ENCODE measurements at places on chromosomes 1 and 21.

DNA sequence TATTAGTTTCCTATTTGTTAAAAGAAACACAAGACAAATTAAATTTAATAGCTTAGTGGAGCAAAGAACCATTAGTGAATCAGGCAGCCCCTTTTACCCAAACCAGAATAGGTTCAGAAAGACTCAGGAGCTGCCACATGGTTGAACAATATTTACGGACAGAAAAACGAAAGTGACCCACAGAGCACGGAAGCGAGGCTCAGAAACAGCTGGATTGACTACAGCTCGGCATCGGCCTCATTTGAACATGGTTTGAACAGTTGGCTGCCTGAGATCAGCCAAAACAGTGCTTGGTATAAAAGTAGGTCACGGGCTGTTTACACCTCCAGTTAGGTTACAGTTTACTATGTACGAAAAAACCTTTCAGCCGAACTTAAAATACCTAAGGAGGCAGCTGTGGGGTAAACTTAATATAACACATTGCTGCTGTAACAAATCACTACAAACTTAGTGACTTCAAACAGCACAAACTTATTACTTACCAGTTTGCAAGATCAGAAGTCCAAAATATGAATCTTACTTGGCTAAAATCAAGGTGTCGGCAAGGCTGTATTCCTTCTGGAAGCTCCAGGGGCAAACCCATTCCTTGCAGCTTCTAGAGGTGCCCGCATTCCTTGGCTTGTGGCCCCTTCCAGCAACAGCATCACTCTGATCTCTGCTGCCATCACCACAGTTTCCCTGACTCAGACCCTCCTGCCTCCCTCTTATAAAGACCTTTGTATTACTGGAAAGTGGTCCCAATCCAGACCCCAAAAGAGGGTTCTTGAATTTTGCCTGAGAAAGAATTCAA lies 11.8 kb downstream of the PADI4 start:
- DNase-seq, result no peak

DNA sequence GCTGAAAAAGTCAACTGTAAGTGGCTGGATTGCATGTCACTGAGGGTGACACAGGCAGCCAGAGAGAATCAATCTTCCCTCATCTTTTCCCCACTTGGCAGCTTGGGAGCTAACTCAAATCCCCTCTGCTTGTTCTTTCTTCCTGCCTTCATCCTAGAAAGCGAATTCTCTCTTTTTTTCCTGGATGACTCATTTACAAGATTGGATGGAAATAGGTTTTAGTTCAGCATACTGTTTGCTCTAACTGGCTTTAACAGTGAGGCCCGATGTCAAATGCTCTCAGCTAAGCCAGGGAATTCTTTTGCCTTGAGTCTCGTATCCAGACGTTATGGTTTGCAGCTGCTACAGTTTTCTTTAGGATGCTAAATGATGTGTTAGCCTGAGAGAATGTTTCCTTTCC lies 72.7 kb downstream of the HUNK start:
- no peak for DNase-seq

DNA sequence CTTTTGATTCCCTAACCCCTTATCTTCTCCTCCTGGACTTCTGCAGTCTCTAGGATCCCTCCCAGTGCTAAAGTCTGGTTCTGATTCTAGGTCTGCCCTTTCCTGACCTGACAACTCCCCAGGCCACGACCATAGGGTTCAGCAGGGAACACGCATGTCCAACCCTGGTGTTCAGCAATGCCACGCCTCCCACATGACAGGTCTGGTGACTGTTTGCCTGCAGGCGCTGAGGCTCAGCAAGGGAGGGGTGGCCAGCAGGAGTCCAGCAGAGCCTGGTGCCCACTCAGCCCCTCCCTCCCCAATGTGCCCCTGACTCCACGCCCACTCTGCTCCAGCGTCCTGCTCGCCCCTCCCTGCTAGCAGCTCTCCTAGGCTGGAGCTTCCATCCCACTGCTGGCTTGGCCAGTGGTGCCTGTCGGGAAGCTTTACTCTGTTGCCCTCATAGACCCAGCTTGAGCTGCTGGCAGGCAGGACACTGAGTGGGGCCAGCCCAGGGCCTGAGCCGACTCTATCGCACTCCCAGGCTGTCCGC lies 17.3 kb downstream of the SLC9A1 start:
- DNase-seq, result no peak

GRCh38 chr1:19024532-19024931 lies 68.1 kb upstream of the IFFO2 start:
- DNase-seq, result no peak

DNA sequence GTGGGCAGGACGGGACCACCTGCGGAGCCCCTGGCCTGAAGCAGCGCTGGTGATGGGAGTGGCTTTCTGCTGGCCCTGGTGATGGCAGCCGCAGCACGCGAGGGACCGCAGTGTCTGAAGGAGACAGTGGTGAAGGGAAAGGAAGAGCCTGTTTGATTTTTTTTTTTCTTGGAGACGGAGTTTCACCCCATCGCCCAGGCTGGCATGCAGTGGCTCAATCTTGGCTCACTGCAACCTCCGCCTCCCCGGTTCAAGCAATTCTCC lies 40.2 kb upstream of the TRAPPC10 start:
- DNase-seq, result no peak

GRCh38 chr1:82145656-82146055 lies 344.9 kb downstream of the ADGRL2 start:
- no peak for DNase-seq

DNA sequence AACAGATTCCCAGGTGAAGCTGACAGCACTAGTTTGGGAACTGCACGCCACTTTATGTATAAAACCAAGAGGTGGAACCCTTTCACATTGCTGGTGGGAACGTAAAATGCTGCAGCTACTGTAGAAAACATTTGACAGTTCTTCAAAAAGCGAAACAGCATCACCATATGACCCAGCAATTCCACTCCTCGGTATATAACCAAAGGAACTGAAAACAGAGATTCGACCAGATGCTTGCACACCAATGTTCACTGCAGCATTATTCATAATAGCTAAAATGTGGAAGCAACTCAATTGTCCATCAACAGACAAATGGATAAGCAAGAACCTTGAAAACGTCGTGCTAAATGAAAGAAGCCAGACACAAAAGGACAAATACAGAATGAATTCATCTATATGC lies 17.5 kb downstream of the RSPH1 start:
- no peak for DNase-seq

- DNase-seq, result no peak
Measured at GRCh38 chr1:213082420-213083111, 31.5 kb downstream of the RPS6KC1 start.

DNA sequence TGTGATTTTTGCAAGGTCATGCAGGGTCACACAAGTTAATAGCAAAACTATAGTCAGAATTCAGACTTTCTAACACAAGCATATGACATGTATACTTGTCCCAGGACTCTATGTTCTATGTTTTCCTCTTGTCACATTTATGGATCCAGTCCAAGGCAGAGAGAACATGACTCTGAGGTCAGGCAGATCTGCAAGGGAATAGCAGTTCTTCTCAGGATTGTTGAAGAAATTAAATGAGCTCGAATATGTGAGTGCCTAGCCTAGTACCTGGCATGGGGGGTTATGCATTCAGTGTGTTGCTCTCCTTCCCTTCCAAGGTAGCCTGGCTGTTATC lies 9.5 kb upstream of the RPTN start:
- no peak for DNase-seq

GRCh38 chr1:168321945-168322344 lies 41.3 kb downstream of the TBX19 start:
- no peak for DNase-seq

GRCh38 chr1:83626603-83627002 lies 372.3 kb downstream of the TTLL7 start:
- no peak for DNase-seq

- no peak for DNase-seq
Measured at GRCh38 chr21:42512346-42513034, 1.2 kb upstream of the SLC37A1 start.

- no peak for DNase-seq
Measured at GRCh38 chr1:54338464-54338863, 67.7 kb downstream of the SSBP3 start.

GRCh38 chr21:46135782-46136395 lies 19.5 kb downstream of the FTCD start:
- no peak for DNase-seq

GRCh38 chr1:204080163-204080903 lies 7.4 kb downstream of the SOX13 start:
- DNase-seq, result no peak

DNA sequence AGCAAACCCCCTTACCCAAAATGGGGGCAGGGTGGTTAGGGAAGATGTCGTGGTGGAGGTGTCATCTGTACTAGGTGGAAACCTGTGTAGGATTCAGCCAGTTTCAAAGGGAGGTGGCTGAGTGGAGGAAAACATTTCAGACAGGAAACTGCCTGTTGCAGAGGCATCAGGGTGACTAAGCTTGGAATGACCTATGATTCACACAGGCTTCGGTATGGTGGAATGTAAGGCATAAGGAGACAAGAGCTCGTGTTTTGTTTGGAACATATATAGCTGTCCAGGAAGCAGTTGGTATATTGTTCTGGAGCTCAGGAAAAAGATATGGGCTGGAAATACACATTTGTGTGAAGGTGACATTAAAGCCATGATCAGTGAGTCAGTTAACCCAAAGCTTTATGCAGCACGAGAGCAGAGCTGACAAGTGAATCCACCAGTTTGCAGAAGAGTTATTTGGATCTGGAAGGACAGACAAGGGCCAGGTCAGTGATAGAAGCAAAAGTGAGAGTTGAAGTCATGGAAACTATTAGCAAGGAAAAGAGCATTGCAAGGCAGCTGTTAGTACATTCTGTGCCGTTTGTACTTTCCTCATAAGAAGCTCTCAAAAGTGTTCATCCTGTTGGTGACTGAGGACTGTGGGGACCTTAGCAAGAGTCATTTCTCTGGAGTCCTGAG lies 12.2 kb downstream of the UTP25 start:
- no peak for DNase-seq

- no peak for DNase-seq
Measured at GRCh38 chr21:36783612-36784374, 84.9 kb downstream of the SIM2 start.

DNA sequence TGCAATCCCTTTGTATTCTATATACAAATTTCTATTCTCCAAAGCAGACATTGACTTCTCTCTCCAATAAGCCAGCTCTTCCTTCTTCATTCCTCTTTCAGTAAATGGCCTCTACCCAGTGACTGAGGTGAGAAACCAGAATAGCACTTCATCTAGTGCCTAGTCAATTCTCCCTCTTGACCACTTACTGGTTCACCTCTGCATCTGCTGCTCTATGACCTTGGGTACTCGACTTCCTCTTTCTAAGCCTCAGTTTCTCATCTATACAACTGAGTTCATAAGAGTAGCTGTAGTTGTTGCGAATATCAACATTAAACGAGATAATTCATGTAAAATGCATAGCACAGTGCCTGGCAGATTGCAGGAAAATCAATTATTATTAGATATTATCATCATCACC lies 12.4 kb downstream of the LYST start:
- DNase-seq, result no peak

DNA sequence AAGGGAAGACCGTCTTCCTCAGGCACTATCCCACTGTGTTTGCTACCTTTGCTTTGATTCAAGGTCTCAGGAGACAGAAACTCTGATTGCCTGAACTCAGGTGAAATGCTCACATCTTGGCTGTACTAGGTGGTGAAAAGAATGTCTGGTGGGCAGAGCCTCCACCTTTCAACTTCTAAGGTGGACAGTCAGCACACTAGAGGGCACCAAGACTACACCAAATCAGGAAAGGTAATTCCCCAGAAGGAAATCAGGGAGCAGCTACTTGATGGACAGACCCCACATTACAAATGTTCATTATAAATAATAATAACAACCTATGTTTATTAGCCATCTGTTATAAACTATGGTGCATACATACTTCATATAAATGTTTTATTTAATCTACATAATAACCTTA lies 220.9 kb downstream of the ATG4C start:
- no peak for DNase-seq

DNA sequence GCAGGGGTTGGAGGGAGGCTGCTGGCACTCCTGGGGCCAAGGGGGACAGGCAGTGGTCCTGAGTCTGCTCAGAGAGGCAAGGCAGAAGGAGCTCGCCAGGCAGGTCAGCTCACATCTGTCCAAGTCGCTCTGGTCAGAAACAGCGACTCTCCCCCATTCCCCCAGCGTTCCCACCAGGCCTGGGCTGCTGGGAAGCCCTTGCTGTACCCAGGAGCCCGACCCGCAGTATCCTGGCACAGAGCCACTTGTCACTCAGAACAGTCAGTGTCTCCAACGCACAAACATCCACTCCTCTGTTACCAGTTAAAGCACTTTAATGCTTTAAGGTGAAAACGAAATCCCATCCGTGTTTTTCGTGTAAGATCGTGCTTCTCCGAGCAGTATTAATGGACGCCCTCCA lies 16.6 kb upstream of the CCDC27 start:
- no peak for DNase-seq

DNA sequence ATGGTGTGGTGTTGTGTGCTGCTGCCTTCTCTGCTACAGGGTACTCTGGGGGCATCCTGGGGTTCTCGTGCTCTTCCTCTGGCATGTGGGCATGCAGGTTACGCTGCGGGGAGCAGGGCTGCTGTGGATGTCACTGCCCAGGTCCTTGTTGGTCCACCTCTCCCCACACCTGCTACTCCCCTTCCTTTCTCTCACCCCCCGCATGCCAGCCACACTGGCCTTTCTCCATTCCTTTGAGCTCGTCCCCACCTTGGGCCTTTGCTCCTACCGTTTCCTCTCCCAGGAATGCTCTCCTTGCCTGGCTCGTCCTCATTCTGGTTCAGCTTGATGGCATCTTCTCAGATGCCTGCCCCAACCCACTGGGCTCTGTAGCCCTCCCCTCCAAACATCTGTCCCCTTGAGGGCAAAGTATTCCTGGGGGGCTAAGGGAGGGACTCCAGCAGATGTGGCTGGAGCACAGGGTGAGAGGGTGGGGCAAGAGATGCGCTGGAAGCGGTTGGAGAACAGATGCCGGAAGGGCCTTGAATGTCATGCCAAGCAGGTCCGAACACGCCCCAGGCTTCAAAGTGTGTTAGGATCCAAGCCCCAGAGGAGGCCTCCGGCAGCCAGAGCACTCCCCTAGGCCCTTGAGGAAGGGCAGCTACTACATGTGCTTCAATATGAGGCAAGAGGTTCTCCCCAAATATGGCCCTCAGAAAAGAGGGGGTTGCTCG lies 23.4 kb downstream of the DMRTB1 start:
- DNase-seq, result no peak

DNA sequence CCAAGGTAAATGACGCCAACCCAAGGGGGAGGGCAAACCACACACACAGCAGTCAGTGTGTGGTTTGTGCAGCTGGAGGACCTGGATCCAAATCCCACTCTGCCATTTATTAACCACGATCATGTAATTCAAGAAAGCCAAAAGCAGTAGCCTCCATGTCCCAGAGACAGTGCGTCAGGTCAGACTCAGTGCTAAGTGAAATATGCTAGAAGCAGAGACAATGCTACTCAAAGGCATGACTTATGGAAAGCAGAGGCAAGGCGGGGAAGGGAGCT lies 13.6 kb downstream of the TTC39A start:
- no peak for DNase-seq

DNA sequence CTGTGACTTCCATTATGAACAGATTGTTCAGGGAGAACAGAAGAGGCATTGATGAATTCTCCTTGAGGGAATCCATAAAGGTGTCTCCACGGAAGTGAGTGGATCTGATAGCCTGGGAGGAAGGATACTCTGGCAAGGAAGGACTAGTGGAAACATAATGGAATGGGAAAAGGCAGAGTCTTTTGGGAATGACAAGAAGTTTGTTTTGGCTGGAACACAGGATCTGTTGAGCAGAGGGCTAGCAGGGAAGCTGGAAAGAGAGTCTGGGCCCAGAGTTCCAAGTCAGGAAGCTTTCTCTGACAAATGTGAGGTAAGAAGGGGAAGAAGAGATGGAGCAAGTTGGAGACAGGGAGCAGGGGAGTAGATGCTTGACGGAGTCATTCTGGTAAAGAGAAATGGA lies 8.1 kb downstream of the ADAMTS5 start:
- no peak for DNase-seq
